MM.1S (cell line): ENCODE measurements at places on chromosomes 2 and 18.

GRCh38 chr2:62743506-62743905 is 38.0 kb downstream of the EHBP1 start:
- DNase-seq, result no peak

- DNase-seq, result no peak
Measured at GRCh38 chr18:58580623-58581022, 48.3 kb downstream of the ALPK2 start.

GRCh38 chr2:148725564-148725963 is 81.0 kb downstream of the EPC2 start:
- no peak for DNase-seq

DNA sequence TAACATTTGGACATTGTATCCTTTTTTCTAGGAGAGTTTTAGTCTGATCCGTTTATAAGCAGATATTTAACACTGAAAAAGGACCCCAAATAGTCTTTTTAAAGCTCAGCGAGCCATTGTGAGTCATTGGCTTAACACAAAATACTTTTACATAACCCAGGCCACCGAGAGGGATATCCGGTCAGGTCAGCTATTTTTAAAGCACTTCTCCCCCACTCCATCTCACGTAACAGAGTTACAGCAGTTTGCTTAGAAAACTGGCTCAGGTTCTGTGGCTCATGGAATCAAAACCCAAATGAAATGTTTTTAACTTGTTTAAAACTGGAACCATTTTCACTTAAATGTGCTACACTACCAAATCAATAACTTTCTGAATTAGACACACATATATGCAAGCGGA is 23.9 kb downstream of the COL4A3 start:
- no peak for DNase-seq

- DNase-seq, result no peak
Measured at GRCh38 chr18:28581521-28582071, 404.7 kb upstream of the CDH2 start.
